Left lung (tissue), 14 donors: ENCODE measurements at places on chromosomes 5 and 9. TPM values are rescaled to one million over a fixed set of nuclear protein-coding genes. Genes with fewer than 3 reads are reported as not detected.

DNA sequence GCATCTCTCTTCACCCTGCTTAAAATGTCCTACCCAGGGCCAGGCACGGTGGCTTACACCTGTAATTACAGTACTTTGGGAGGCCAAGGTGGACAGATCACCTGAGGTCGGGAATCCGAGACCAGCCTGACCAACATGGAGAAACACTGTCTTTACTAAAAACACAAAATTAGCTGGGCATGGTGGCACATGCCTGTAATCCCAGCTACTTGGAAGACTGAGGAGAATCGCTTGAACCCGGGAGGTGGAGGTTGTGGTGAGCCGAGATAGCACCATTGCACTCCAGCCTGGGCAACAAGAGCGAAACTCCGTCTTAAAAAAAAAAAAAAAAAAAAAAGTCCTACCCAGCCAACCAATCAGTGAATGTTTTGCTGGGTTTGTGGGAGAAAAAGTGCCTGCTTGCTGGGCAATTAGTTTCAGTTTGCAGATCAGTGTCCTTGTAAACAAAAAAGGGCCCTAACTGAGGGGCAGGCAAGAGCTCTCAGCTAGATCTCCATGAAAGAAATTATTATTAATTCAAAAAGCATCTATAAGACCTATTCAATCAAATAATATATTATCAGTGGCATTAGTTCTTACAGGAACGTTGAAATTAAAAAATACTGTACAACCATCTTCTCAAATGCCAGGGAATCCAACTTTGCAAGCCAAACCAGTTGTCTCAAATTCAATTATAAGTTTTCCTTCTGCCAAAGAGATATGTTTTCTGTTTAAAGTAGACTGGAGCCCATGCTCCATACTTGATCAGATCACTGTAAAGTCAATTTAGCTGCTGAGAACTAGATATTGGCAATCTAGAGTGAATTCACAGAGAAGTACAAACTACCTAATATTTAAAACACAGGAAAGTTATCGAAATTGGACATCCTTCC is 3.9 kb downstream of the MEGF9 start:
- DNase-seq = no peak

DNA sequence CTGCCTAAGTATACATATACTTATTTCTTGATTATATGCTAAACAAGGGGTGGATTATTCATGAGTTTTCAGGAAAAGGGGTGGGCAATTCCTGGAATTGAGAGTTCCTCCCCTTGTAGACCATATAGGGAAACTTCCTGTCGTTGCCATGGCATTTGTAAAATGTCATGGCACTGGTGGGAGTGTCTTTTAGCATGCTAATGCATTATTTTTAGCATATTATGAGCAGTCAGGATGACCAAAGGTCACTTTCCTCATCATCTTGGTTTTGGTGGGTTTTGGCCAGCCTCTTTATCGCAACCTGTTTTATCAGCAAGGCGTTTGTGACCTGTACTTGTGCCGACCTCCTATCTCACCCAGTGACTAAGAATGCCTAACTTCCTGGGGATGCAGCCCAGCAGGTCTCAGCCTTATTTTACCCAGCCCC is 80.9 kb downstream of the ALDH7A1 start:
- DNase-seq = no peak

- no peak for DNase-seq
Observed at GRCh38 chr5:142426129-142427014, 101.6 kb upstream of the SPRY4 start.

DNA sequence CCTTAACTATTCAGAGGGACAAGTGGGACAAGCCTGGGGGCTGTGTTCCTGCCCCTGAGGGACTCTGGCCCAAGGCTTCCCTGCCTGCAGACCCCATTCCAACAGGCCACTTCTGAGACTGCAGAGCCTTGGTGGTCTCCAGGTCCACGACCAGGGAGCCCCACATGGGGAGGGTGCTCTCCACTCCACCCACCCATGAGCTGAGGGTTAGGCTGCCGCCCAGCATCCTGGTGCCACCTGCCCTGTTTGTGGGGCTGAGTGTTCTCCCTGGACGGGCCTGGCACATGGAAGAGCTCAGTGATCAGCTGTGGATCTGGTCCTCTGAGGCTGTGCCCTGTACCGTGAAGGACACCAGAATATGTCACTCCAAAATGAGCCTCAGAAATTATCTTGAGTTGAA is 2.5 kb upstream of the ABO start:
- DNase-seq = no peak

- no peak for DNase-seq
Observed at GRCh38 chr5:113451797-113452196, 17.0 kb upstream of the TSSK1B start.

DNA sequence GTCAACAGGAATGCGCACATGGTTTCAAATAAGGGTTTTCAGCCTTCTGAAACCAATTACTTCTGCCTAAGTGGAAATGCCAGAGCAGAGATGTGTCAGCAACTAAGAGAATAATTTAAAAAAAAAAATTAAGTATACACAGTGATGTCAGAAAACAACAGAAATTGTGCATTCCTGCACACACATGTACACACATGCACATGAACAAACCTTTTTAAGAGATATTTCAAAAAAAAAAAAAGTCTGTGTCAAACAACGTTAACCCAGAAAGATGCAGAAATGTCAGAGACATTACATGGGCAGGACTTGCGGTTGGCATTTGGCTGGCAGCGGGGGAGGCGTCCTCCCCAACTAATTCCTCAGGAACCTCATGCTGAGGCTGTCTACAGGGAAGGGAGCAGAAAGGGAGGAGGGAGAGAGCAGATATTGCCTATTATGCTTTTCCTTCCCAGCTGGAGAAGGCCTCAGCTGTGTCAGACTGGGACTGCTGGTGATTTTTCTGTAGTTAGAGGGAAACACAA is 536.9 kb upstream of the WWC1 start:
- DNase-seq = no peak

- no peak for DNase-seq
Observed at GRCh38 chr5:77635917-77636640, 2.4 kb downstream of the OTP start.

- DNase-seq = no peak
Observed at GRCh38 chr5:42943931-42944631, 96.0 kb downstream of the ANXA2R start.

- no peak for DNase-seq
Observed at GRCh38 chr5:41408676-41409443, 101.5 kb downstream of the PLCXD3 start.

GRCh38 chr9:7171396-7172153 is 413.8 kb downstream of the KDM4C start:
- DNase-seq = no peak

DNA sequence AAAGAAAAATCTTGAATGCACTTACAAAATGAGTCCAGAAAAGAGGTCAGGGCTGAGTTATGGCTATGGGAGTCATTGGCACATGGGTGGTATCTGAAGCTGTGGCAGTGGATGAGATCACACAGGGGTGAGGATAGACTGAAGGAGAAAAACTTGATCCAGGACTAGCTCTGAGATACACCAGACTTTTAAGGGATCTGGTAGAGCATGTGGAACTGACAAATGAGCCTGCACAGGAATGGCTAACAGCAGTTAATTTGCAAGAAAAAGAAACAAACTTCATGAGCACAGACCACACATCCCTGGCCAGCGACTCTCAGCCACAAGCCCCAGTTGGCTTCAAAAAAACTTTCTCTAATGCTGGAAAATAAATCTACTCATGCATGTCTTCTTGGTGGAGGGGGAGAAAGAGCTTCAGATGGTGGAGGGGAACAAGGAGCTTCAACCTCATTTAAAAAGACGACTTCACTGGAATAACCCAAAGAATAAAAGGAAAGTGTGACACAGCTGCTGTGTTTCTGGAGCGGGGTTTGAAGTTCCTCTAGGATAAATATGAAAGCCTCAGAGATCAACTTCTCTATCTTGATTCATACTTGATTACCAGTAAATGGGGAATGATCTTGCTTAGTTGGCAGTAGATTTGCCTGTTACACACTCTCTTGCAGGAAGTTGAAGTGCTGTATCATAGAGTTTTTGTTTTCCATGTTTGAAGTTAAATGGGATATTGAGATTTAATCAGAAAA is 33.6 kb downstream of the TNFAIP8 start:
- no peak for DNase-seq

LRRC14B gene
- 0.11 TPM for polyA plus RNA-seq

DNA sequence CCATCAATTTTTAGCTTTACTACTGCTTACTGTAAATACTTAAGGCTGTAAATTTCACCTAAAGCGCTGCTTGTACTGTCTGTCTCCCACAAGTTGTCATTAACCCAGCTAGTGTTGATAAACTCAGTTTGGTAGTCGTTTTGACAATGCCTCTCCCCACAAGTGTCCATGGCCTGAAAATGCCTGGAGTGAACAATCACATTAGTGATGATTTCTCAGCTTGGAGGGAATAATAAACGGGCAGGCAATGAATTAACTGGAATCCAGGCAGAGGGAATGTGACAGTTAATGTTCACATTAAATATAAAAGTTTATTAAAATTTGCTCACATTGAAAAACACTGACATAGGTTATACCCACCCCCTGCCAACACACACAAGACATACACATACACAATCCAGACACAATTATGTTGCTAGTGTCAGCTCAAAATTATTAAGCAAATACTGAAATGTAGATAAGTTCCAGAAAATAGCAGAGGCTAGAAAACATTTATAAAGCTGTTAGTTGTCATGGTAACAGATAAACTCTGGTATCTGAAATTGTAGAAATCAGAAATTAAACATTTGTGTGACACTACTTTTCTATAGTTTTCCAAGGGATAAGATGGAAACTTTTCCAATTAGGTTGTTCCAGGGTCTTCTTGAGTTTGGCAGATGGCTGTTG is 341.9 kb downstream of the DIRAS2 start:
- DNase-seq = no peak

GRCh38 chr5:16666883-16667398 is 50.1 kb upstream of the RETREG1 start:
- no peak for DNase-seq

- no peak for DNase-seq
Observed at GRCh38 chr9:127755061-127756060, 20.3 kb upstream of the TOR2A start.
